Fibroblast of the aortic adventitia (primary cell): ENCODE measurements at places on chromosomes 7 and 10.

DNA sequence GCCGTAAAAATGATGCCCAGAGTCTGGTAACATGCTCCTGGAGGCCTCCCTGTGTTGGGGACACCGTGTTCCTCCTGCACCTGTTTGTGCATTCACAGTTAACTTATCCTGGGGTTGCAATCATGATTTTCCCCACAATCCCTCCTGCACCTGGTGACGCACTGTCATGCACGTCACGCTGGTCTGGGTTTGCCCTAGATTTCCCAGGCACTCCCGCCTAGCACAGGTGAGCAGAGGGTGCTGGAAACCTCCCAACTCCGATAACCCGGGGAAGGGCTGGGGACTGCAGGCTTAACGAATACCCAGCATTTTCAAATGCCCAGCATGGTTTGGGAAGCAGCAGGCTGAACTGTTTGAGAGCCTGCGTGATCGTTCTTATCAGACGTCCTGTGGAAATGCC lies 427.1 kb downstream of the TCERG1L start:
- DNase-seq: no peak

DNA sequence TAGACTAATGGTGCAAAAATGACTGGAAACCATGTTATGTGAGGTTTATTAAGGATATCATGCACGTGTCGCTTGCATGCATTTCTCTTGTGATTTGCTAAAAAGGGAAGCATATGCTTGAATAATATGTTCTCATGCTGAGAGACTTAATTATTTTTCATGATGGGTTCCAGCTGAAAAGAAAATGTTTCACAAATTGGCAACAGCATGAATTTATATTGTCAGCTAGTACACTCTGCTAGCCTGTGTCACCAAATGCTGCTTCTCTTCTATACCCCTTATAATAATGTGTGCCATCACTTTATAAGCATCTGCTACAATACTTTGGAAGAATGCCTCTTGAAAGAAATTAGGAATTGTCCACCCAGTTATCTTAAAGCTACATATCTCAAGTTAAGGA lies 63.0 kb downstream of the GNAI1 start:
- DNase-seq: no peak

- no peak for DNase-seq
These were observed 180.6 kb downstream of the CYP26A1 start for GRCh38 chr10:93254180-93254853.

DNA sequence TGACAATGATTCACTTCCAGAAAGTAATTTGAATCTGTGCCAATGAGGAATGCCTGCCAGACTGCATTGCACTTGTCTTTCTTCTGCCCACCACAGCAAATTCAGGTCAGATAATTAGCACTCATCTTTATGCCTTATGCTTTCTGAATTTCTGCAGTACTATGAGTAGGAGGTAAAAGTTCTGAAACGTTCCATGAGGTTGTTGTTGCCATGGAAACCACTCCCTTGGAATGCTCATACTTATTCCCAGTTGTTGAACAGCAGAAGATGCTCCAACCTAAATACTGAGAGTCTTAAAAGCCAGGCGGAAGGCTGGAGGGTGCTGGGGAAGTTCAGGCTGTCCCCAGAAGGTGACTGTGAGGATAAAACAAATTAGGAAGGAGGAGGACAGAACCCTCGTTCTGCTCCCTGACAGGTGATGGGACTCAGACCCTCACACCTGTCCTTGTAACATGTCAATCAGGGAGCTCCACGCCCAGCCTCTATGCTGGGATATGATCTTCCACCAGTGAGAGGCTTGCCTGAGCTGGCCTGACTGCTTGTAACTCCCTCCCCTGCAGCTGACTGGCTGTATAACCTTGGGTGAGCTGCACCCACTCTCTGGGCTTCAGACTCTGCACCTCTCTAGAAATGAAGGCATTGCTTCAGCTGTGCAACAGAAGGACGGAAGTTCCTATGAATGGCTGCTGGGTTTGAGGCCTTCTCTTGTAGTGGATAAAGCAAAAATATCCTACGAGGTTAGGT lies 554.3 kb upstream of the MGMT start:
- DNase-seq: no peak

GRCh38 chr10:128275388-128276177 lies 149.4 kb upstream of the MKI67 start:
- DNase-seq: no peak

- no peak for DNase-seq
These were observed 7.1 kb upstream of the TAS2R39 start for GRCh38 chr7:143176128-143176527.

DNA sequence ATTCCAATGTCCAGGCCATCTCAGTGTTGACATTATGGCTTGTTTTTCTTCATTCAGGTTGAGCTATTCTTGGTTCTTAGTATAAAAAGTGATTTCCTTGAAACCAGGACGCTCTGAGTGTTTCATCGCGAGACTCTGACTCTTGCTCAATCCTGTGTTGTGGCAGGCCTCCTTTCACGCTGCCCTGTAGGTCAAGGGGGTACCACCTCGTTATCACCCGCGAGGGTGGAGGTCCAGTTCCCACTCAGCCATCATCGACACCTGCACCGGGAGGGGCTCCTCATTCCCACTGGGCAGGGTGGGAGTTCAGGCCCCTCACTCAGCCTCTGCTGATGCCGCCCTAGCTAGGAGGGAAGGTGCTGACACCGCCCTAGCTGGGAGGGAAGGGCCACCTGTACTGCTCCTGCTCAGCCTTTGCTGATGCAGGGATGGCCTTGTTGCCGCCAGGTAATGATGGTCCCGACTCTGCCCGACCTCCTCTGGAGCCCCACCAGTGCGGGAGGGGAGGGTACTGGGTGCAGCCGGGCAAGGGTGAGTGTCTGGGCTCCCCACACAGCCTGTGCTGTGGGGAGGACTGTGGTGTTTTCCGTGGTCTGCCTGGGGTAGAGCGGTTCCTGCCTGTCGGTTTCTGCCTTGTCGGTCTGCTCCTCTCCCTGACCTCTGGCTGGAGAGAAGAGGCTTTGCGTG lies 16.4 kb downstream of the IQCE start:
- no peak for DNase-seq

DNA sequence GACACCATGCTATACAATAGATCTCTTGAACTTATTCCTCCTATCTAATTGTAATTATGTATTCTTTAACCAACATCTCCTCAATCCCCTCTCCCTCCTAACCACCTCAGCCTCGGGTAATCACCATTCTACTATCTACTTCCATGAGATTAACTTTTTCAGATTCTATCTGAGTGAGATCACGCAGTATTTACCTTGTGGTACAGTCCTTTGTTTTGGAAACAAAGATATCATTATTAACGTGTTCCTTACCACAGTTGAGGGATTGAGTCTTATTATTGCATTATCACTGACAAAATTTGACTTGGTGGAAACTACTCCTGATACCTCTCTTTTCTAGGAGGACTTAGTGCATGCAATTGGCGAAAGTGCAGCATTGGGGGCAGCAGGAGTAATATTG lies 26.0 kb upstream of the HYAL4 start:
- no peak for DNase-seq
